A549 treated with Hydrocortisone at 1 μM for 4 hours (cell line): ENCODE measurements at places on chromosomes 2 and 18. TPM values are rescaled to one million over a fixed set of nuclear protein-coding genes. Genes with fewer than 3 reads are reported as not detected.

Gene HOXD12
- total RNA-seq: not detected in 5 replicates

Gene NGEF
- 12.2 to 18.6 TPM (median 15.8 TPM) in 5 replicates for total RNA-seq

Gene MARCHF7
- total RNA-seq: 47.4 to 73.1 TPM (median 53.6 TPM) in 5 replicates

Gene CD8B2
- total RNA-seq: not detected in 5 replicates

Gene SERPINB11
- 0.07 TPM in 1 of 5 replicates, not detected in the others for total RNA-seq

Gene B4GALT6
- 4.2 to 7.5 TPM (median 5.4 TPM) in 5 replicates for total RNA-seq

Gene CRYBA2
- total RNA-seq: not detected in 5 replicates

Gene RNPEPL1
- 45.7 to 65.6 TPM (median 63.6 TPM) in 5 replicates for total RNA-seq

Gene GAREM2
- total RNA-seq: 5.8 to 8.5 TPM (median 7.0 TPM) in 5 replicates

Gene PPP4R3B
- 26.4 to 36.8 TPM (median 31.0 TPM) in 5 replicates for total RNA-seq

Gene DLX1
- 2.0 to 3.3 TPM (median 2.8 TPM) in 5 replicates for total RNA-seq

Gene STAT4
- 3.5 to 5.3 TPM (median 4.2 TPM) in 5 replicates for total RNA-seq

Gene TXNDC2
- 0.07 to 0.14 TPM (median 0.12 TPM) in 5 replicates for total RNA-seq

Gene APCDD1
- 0.08 TPM in 1 of 5 replicates, not detected in the others for total RNA-seq

Gene TTN
- under 0.01 to 0.01 TPM (median under 0.01 TPM) in 5 replicates for total RNA-seq

Gene DAW1
- total RNA-seq: 2.2 to 3.2 TPM (median 2.7 TPM) in 5 replicates
